ENCODE measurements at places on chromosomes 16 and 17.

GRCh38 chr16:3122926-3123570 lies 10.7 kb downstream of the ZNF205 start:
- no peak for DNase-seq

GRCh38 chr17:39800540-39800939 lies 62.8 kb downstream of the GRB7 start:
- no peak for DNase-seq

GRCh38 chr17:55238931-55239297 lies 25.8 kb upstream of the HLF start:
- peak; percentile 23 for DNase-seq

GRCh38 chr17:2978991-2979390 lies 84.4 kb downstream of the OR1D5 start:
- no peak for DNase-seq

- DNase-seq = no peak
Measured at GRCh38 chr17:53106886-53107285, 715.8 kb upstream of the KIF2B start.

DNA sequence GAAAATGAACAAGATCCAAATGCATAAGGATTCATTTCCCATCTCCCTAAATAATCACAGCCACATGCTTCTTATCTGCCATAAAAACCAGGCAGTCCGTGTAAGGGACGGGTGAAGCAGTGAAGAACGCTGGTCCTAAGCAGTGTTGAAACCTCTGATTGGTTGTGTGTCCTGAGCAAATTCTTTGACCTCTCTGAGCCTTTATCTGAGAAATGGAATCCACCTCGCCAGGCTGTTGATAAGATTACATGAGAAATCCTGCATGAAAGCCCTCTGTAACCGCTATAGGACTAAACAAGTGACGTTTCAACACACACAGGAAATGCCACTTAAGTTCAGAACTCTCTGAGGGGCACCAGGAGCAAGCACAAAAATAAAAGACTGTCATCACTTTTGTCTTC lies 26.8 kb downstream of the GAS7 start:
- DNase-seq = no peak

DNA sequence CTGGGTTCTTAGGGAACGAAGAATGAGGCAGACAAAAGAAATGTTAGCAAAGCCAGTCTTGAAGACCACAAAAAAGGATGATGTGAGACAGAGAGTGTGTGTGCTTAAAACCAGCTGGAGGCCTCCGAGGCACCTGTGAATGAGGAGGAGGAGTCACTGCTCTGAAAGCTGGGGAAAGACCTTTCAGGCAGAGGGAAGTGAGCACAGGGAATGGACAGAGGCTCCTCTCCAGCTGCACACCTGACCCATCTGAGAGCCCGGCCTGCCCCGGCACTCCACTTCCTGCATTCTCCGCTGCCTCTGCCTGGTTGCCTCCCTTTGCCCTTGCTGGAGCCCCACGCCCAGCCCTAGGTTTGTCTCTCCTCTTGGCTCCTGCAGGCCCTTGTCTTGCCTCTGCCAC lies 55.2 kb upstream of the SREBF1 start:
- DNase-seq = no peak

GRCh38 chr16:74019612-74020011 lies 277.0 kb upstream of the PSMD7 start:
- no peak for DNase-seq

DNA sequence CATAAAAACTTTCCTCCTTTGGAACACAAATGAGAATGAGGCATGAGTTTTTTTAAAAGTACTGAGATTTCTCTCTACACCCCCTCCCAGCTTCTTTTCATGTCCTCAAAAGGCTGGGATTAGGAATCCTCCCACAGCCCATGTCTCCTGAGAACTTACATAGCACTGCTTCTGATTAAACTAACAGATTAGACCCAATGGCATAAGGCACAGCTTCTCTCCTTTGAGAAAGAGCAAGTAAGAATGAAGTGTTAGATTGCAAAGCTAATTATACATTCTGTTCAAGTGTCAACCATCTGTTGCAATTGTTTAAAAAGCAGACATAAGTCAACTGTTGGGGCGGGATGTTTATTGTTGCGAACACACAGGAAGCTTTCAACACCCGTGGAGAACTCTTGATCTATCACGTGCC lies 715.1 kb downstream of the CDH11 start:
- DNase-seq = no peak

DNA sequence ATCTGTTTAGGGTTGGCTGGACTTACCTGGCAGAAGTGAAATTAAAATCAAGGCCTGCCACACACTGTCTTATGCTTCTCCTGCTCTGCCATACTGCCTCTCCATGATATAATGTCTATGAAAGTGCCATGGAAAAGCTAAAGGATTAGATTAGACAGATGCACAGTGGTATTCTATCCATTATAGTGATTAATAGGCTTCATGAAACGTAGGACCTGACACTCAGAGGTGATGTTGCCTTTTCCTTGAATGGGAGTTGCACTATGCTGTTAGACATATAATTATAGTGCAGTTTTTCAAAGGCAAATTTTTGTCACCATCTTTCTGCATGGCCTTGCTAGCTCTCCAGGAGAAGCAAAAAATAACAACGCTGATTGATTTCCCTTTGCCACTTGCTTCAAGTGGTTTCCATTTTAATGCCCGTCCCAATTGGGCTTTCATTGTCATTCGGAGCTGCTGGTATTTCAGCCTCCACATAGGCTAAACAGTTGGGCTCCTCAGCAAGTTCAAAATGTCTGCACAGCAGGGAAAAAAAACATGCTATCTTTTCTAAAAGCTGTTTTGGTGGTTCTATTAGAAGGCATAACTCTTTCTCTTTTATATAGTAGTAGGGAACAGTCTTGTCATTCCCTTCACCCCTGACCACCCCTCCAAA lies 502.8 kb upstream of the GOT2 start:
- DNase-seq = no peak

DNA sequence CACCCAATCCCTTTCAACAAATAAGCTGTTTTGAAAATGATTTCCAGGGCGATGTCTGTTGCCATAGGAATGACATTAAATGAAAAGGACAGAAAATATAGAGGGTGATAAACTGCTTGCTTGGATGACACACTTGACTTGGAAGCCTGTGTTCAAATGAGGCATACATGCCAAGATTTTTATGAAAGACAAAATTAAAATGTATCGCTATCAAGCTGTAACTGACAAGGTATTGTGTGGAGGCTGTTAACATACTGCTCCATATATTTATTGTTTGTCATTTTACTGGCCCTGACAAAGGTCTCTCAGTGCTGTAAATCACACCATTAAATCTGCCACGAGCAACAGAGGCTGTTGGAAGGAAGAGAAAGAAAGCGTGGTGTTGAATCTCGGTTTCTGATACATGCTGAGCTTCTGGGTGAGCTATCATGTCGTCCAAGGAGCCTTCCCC lies 456.2 kb upstream of the SALL1 start:
- no peak for DNase-seq

GRCh38 chr17:75901727-75902126 lies 3.0 kb downstream of the MRPL38 start:
- no peak for DNase-seq

- no peak for DNase-seq
Measured at GRCh38 chr17:2689411-2690164, 22.0 kb downstream of the CLUH start.

- peak; percentile 86 for DNase-seq
Measured at GRCh38 chr16:29700253-29700987, 21.4 kb downstream of the QPRT start.

- DNase-seq = no peak
Measured at GRCh38 chr17:40065769-40066510, 3.2 kb downstream of the THRA start.

GRCh38 chr17:50966163-50966666 lies 100.1 kb upstream of the TOB1 start:
- DNase-seq = no peak

DNA sequence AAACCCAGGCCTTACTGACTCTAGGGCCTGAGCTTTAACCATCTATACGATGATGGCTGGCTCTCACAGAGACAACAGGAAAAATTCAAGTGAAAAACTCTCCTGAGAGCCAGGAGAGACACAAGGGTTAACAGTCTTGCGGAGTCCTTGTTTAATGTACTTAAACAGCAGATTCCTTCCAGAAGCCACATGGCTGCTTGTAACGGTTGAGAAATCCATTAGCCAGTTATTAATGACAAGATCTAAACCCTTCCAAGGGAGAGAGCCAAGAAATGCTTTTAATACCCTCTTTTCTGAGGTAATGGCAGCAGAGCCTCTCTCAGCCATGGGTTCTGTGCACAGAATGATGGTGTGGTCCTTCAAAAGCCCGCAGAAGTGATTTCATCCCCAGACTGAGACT lies 5.2 kb upstream of the ALDOA start:
- no peak for DNase-seq

DNA sequence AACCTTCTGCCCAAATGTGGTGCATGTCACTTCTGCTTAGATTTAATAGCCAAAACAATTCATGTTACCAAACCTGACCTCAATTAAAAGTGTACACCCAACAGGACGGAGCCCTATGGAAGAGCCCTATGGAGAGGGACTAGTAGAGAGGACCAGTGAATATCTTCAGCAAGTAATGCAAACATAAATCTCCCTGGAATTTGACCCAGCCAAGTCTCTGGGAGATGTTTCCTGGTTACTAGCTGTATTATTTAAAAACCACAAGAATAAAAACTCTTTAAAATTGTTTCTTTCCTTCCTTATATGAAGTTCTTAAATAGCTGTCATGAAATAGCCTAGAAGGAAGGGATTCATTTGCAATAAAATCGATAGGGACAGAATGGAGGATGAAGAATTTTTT lies 255.8 kb downstream of the CDH11 start:
- no peak for DNase-seq

DNA sequence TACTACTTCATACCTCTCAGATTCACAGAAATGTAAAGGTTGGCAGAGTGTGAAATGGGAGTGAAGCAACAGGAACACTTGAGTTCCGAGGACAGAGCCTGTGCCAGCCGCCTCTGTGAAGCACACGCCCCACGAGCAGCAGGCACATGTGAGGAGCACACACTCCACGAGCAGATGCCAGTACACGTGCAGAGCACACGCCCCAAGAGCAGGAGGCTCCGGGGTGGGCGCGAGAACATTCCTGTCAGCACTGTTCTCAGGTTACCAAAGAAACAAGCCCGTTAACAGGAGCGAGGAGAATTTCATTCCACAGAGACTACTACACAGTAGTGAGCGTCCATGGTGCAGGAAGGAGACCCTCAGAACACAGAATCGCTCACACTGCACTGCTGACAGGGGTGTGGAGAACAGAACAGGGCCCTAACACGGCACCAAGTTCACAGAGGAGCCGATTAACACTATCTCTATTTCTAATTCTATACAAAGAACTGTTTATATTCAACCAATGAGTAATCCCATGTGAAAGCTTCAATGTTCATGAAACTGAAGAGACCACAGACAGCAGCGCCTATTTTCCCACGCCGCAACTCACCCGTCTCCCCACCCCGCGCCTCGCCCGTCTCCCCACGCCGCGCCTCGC lies 40.1 kb downstream of the KLHDC4 start:
- DNase-seq = no peak

All from ACHN (cell line).